Activated CD8-positive, alpha-beta memory T cell treated with anti-CD3 and anti-CD28 coated beads, Interleukin-2, amount 10 ng/mL, durations not matched to agents 7 days and 5 days (primary cell): ENCODE measurements at places on chromosomes 3 and 15. TPM values are rescaled to one million over a fixed set of nuclear protein-coding genes. Genes with fewer than 3 reads are reported as not detected.

ZNF660 gene
- 0.18 TPM for total RNA-seq

ARHGAP31 gene
- total RNA-seq: 1.4 TPM

GRCh38 chr3:17166369-17166768 lies 281.6 kb downstream of the PLCL2 start:
- no peak for DNase-seq

EHHADH gene
- 3.8 TPM for total RNA-seq

DNA sequence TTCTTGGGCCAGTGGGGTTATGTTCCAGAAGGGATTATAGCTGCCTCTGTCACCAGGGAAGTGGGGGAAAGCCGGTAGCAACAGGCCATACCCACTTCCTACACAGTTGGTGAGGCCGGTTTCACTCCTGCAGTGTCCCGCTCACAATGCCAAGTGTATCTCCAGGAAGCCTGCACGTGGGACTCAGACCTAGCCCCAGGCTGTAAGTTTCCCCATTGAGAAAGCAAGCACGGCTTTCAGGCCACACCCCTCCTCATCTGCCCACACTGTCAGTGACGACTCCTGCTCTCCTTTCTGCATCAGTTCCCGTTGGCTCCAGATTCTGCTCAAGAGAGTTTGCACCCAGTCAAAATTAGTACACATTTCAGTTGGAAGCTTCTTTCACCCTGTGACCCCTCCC lies 51.6 kb upstream of the CPOX start:
- DNase-seq: no peak

DNA sequence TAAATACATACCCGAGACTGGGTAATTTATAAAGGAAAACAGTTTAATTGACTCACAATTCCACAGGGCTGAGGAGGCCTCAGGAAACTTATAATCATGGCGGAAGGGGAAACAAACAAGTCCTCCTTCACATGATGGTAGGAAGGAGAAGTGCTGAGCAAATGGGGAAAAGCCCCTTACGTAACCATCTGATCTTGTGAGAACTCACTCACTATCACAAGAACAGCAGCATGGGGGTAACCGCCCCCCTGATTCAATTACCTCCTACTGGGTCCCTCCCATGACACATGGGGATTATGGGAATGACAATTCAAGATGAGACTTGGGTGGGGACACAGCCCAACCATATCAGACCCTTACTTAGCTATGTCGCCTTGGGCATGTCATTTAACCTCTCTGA lies 27.7 kb downstream of the SCG3 start:
- no peak for DNase-seq

STARD9 gene
- total RNA-seq: 20.8 TPM

SLC6A1 gene
- not detected for total RNA-seq
